CD4-positive, alpha-beta T cell treated with Interleukin-17A for 4 hours (primary cell): ENCODE measurements at places on chromosomes 1 and 21.

DNA sequence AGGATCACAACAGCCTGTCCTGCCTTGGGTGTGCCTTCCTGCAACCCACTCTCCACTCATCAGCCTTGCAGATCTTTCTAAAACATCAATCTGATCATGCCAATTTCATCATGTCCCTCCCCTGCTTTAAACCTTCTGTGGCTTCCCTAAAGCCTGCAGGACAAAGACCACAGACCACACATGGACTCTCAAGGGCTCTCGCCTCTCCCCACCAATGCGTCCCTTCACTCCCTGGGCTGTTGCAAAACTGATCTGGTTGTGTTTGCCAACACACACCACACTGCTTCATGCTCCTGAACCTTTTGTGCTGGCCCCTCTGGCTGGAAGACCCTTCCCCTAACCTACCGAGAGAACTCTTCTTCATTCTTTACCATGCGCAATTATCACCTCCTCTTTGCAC lies 72.4 kb downstream of the ITPKB start:
- no peak for DNase-seq

DNA sequence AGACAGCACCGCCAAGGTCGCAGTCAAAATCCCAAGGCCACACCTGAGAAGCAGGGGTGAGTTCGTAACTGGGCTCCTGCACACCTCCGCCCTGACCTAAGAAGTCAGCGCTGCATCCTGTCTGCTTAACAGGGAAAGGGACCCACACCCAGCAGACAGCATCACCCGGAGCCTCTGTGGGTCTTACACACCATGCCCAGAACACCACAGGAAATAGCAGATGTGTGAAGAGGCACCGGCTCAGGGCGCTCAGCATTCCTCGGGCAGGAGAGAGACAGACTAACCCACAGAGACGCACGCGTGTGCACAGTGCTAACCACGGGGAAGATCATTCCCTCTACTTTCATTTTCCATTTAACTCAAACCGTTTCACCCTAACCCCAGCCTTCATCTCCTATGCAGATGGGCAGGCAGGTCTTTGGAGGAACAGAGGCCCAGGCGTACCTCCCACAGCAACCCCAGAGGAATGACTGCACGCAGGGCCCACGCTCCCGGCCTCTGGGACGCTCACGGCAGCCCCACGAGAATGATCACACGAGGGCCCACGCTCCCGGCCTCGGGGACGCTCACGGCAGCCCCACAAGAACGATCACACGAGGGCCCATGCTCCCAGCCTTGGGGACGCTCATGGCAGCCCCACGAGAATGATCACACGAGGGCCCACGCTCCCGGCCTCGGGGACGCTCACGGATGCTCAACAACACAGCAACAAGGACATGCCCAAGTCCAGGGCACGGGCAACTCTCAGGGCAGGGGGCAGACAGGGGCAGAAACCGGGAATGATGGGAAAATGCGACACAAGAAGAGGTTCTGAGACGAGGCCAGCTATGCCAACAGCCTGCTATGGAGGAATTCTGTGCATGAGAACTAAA lies 20.9 kb downstream of the POFUT2 start:
- peak; percentile 59 for DNase-seq

GRCh38 chr1:15707239-15707925 lies 23.3 kb downstream of the PLEKHM2 start:
- no peak for DNase-seq

- no peak for DNase-seq
Observed at GRCh38 chr1:65425006-65425405, 4.5 kb downstream of the LEPR start.

DNA sequence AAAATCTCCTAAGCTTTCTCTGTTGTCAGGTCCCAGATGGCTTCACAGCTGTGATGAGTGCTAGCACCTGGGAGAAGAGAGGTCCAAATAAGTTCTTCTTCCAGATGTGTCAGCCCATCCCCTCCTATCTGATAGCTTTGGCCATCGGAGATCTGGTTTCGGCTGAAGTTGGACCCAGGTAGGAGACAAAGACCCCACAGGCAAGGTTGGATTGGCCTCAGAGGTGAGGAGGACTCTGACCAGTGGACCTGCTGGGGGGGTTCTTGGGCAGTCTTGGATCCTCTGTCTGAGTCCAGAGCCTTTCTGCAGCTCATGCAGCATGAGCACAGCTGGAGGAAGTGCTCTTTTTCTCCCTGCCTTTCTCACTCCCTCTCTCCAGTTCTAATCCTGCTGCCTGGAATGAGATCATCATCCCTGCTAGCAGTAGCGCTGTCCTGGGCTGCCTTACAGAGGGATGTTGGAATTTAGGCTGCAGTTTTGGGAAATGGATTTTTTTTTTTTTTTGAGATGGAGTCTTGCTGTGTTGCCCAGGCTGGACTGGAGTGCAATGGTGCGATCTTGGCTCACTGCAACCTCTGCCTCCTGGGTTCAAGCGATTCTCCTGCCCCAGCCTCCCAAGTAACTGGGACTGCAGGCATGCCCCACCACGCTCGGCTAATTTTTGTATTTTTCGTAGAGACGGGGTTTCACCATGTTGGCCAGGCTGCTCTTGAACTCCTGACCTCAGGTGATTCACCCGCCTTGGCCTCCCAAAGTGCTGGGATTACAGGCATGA lies 7.1 kb downstream of the RNPEP start:
- DNase-seq, result no peak

GRCh38 chr1:66276218-66276617 lies 257.7 kb upstream of the SGIP1 start:
- peak; percentile 18 for DNase-seq

DNA sequence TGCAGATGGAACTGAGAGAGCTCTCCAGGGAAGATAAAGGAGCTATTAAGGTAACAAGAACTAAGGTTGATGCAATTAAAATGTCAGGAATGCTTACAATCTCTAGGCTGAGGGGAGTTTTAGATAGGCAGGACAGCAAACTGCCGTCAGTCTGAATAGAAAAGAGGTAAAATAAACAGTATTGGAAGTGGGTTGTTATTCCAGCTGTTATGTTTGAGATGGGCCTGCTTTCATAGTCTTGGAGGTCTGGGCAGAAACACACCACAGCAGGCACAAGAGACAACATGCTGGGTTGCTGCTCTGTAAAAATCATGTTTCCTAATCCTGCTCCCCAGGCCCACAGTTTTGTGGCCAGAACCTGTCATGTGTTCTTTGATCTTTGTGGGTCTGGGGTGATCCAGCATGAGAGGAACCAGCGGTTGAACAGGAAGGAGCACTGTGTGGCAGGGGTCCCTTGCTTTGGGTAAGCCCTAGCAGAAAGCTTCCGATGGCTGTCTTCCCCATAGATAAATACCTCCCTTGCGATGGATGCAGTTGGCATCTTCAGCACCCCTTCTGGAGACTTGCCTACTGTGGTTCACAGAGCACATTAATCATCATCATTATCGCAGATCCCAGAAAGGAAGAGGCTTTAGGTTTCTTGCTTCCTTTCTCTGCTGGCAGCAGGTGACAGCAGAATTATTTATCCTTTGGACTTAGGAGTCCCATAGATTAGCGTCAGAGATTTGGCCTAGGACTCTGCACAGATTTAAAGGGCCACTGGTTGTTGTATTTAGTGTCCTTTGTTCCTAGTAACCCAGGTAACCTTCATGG lies 97.1 kb downstream of the AK5 start:
- DNase-seq, result peak; percentile 13

GRCh38 chr1:147640553-147641165 lies 29.7 kb downstream of the ACP6 start:
- DNase-seq, result peak; percentile 81

DNA sequence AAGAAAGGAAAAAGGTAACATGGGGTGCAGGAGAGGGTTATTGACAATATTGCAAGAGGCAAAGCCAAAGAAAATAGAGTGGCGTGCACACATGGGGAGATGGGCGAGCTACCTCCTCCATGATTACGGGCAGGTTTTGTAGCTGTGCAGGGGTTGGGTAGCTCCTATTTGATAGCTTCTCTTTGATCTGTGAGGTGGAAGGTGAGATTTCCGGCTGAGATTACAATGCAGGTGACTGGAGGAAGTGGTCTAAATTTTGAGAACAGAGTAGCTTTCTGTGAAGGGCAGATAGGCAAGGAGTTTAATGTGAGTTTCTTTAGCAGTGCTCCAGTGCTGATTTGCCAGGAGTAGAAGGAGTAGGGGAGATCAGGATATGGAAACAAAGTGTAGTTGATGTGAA lies 263.4 kb downstream of the PLA2G4A start:
- DNase-seq, result peak; percentile 17

GRCh38 chr1:82700476-82700875 lies 899.7 kb downstream of the ADGRL2 start:
- no peak for DNase-seq

DNA sequence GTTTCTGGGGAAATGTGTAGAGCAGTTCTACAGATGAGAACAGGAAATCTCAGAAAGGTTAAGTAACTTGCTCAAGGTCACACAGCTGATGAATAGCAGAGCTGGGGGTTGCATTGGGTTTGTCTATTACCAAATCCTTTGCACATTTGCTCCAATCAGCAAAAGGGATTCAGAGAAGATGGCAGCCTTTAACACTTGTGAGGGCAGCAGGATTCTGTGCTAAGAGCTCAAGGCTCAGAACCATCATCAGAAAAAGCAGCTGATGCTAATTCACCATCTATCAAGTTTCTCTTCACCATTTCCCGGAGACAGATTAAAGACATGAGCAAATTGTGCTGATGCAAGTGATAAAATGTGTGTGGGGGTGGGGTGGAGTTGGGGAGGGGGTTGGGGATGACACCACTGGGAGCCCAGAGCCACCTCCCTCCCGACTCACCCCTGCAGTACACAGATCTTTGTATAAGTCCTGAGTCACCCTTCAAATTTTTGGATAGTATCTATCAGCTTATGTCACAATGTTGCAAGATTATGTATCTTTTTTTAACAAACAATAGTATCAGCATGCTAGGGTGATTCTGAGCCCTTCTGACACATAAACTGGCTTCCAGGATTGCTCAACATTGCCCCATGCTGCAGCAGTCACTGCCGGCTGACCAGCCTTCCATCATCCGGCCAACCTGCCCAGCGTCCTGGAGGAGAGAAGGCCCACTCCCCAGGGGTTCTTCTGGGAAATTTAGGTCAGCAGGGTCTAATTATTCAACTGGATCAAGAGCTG lies 2.8 kb upstream of the SPSB1 start:
- peak; percentile 59 for DNase-seq

DNA sequence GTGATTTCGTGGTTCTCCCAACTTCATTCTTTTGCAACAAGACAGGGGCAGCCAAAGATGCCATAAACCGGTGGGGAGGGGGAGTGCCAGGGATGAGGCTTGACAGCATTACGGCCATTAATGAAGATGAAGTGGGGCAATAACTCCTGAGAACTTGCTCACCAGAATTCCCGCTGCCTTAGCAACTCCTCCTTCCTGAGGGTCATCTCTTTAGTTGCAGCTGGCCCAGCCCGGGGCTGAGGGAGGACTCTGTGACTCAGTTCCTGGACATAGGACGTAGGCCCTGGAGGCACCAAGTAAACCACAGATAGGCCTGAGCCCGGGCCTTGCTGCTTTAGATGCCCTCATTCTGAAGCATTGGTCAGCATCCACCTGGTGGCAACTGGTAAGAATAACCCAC lies 330.2 kb downstream of the RRAGC start:
- DNase-seq, result no peak

DNA sequence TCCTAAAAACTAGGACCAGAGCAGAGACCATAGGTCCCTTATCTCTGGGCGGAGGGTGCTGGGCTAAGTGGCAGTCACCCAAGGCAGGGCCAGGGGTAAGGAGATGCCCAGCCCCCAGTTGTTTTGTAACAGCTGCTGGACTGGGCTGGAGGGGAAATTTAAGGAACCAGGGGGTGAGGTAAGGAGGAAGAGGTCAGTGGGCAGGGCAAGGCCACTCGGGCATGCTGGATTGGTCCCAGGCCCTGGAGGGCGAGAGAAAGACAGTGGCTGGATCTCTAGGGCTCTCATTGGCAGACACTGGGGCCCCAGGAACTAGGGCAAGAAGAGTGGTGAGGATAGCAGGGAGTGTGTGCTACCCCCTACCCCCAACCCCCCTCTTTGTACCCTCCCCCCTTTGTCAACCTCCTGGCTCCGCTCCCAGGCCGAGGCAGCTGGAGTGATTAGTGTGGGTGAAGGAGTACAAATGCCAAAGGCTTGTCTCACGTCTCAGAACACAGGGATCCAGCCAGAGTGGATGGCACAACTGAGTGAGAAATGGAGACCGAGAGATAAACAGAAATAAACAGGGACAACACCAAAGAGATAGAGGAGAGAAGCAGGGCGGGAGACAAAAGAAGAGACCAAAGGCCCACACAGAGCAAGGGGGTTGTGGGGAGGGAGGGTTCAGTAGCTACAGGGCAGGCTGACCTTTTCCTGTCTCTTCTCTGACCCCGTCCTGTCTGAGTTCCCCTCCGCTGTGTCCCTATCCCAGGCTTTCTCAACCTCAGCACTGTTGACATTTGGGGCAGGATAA lies 20.5 kb upstream of the THRAP3 start:
- DNase-seq, result no peak

DNA sequence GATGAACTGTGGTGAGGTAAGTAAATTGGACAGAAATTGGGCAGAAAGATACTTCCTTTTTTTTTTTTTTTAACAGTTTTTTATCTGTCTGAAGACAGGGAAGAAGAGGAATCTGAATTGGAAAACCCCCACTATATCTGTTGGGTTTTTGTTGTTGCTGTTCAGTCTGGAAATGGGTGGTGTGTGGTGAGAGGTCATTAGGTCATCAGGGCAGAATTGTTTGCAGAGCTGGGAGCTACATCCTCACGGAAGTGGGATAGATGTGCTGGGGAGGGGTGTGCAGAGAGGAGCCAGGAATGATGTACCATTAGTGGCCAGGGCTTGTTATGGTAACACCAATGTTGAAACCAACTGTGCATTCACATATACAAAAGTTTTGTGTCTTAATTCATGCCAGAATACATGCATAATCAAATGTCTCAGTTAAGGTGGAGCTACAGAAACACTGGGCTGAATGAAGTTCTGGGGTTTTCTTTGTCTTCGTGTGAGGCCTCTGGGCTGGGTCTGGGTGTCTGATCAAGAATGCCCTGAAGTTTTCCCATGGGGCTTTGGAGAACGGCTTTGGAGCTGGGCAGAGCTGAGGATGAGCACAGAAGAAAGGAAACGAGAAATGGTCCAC lies 12.4 kb downstream of the USP25 start:
- DNase-seq, result no peak

DNA sequence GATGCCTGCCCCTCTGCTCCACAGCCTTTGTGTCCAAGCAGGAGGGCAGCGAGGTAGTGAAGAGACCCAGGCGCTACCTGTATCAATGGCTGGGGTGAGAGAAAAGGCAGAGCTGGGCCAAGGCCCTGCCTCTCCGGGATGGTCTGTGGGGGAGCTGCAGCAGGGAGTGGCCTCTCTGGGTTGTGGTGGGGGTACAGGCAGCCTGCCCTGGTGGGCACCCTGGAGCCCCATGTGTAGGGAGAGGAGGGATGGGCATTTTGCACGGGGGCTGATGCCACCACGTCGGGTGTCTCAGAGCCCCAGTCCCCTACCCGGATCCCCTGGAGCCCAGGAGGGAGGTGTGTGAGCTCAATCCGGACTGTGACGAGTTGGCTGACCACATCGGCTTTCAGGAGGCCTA lies 754 bp downstream of the BGLAP start:
- no peak for DNase-seq

- DNase-seq, result no peak
Observed at GRCh38 chr1:196114193-196114592, 494.0 kb downstream of the KCNT2 start.
